Putamen (tissue), 1 donor: ENCODE measurements at places on chromosomes 1 and 21.

DNA sequence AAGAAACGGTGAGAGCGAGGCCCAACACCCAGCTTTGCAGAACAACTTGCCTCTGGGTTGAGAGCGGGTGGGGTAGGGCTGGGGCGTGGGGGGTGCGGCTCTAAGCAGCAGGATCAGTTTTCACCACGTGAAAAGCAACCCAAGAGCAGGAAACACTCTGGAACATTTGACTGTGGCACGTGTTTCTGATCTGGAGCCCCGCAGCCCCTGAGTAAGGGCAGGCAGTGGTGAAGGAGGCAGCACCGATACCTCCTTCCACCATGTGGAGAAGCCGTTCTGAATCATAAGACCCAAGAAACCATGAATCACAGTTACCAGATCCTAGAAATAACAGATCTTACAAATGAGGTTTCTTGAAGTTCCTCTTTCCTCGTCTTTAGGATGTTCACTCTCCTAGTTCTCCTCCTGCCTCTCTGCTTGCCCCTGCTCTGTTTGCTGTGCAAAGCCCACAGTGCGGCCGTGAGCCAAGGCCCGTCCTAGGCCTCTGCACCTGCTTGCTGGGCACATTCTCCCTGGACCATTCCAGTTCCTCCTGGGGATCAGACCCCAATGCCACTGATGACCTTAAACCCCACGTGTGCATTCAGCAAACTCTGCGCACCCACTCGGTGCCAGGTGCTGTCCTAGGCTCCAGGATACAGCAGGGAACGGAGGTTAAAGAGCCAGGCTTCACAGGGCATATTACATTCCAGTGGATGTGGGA, 31.9 kb downstream of the SLC1A7 start:
- DNase-seq: no peak

- DNase-seq: no peak
Measured at GRCh38 chr1:109837852-109838570, 72.6 kb upstream of the CSF1 start.

- DNase-seq: no peak
Measured at GRCh38 chr1:247366926-247367645, 35.4 kb upstream of the ZNF496 start.

DNA sequence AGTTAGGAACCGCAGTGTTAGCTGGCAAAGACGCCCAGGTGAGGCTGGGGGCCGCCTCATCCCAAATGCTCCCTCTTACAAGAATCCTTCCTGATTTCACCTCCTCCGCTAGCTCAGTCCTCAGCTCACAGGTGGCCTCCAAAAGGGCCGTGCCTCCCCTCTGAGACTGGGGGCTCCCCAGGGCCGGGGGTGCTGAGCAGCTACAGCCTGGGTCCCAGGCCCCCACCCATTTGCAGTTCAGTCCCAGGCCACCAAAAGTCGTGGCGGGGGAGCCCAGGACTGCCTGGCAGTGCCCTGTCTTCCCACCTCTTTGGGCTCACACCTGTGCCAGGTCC, 29.6 kb downstream of the RNU1-1 start:
- DNase-seq: no peak

DNA sequence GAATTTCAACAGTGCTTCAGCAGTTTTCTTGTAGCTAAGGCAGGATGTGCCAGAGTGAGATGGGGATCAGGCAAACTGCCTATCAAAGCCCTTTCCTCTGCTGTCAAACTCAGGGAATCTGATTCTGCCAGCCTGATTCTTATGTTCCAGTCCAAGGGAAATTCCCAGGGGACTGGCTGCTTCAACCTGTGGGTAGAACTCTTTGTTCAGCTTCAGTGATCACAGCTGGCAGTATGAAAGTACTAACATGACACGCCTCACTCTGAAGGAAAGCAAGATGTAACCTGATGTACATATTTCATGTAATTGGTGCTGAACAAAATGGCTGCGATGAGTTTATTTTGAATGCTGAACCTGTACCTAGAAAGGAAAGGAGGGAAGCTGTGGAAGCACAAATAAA, 40.1 kb upstream of the SLC5A9 start:
- no peak for DNase-seq

DNA sequence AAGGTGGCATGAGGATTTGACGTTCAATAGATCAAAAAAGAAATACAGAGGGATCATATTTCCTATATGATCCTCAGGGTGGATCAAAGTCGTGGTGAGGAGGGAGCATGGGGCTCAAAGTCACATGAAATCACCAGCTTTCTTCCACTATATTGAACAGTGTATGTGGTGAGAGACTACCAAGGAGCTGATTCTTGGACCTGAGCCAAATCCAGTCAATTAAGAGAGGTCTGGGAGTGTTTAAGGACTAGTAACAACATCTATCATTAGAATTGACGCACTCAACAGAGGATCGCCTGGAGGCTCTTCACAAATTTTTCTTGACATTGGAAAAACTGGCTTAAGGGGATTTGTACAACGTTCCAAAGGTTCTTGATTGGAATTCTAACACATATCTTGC, 267.7 kb upstream of the PROX1 start:
- DNase-seq: no peak

- no peak for DNase-seq
Measured at GRCh38 chr1:117663156-117663902, 57.5 kb downstream of the TENT5C start.

- no peak for DNase-seq
Measured at GRCh38 chr1:161848676-161849075, 82.6 kb downstream of the ATF6 start.

DNA sequence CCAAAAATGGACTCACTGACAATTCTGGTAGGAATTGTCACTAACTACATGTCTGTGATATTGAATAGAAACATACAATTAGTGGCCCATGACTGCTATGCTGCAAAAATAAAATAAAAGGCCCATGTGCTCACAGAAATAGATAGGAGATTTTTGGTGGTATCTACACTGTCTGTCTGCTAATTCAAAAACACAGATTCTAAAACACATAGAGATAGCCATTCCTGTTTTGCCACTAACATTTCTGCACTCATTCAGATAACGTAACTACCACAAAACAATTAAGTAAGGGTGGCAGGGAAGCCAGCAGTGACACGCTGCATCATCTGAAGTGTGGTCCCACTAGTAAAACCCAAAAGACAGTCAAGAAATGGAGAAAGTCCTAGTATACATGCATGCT, 202.2 kb upstream of the NFIA start:
- no peak for DNase-seq

GRCh38 chr1:26022404-26022779, 817 bp downstream of the EXTL1 start:
- no peak for DNase-seq

DNA sequence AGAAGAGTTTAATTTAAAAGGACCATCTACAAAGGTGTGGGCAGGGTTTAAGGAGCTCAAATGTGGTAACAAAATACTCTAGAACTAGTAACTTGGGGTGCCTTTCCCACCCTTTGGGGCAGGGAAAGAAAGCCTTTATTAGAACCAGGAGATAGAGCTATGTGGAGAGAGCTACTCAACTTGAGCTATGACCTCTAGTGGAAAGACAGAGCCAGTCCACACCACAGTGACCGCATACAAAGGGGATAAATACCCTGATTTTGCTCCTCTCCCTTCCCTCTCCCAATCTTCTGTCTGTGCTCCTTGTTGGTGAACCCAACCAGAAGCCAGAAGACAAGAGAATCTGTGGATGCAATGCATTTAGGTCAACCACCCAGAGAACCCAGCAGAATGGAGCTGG, 54.4 kb upstream of the JAK1 start:
- DNase-seq: no peak

GRCh38 chr1:235919127-235919832, 52.6 kb upstream of the LYST start:
- no peak for DNase-seq

GRCh38 chr1:114260805-114261484, 107.3 kb upstream of the SYT6 start:
- DNase-seq: no peak

- DNase-seq: no peak
Measured at GRCh38 chr1:154151311-154151710, 3.6 kb downstream of the NUP210L start.

- no peak for DNase-seq
Measured at GRCh38 chr1:222048094-222048595, 306.3 kb upstream of the DUSP10 start.
